ENCODE measurements at places on chromosomes 7 and 10. TPM values are rescaled to one million over a fixed set of nuclear protein-coding genes. Genes with fewer than 3 reads are reported as not detected.

Gene ZNF467
- polyA plus RNA-seq, result 0.15 TPM

Gene KCND2
- polyA plus RNA-seq, result 6.1 TPM

Gene SOSTDC1
- polyA plus RNA-seq, result 0.07 TPM

Gene CHST3
- polyA plus RNA-seq, result 8.1 TPM

Gene FOXI2
- polyA plus RNA-seq, result not detected

Gene COL26A1
- not detected for polyA plus RNA-seq

Gene FAM241B
- polyA plus RNA-seq, result 0.55 TPM

Gene EN2
- not detected for polyA plus RNA-seq

Gene RPS24
- 4,192 TPM for polyA plus RNA-seq

DNA sequence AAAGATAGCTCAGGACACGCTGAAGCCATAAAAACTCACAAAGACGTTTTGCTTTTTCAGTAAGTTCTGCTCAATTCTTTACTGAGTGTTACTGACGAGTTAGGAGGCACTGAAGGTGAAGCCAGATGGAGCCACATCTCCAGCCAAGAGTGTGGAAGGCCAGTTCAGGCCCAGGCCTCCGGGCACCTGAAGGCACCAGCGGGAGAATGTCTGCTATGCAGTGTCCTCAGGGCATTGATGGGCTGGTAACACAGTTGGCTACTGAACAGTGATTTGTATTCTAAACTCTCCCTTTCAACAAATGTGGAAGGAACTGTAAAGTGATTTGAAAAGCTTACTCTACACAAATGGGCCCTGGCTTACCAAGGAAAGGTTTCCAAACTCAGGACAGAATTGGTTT, 64.8 kb upstream of the SVIL start:
- DNase-seq, result no peak

DNA sequence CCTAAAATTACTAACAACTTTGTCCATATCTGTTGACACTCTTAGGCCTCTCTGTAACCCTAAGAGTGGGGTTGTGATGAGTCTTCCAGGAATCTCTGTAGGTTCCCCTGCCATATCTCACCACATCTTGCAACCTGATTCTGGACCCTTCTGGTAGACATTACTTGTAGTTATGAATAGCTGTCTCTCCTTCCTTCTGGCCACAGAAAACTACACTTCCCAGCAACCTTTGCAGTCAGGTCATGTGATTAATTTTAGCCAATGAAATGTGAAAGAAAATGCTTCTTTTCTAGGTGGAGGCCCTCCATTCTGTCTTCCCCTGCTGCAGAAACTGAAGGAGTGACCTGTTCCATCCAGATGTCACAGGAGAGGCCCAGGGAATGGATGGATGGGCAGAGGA, 147.6 kb upstream of the AOAH start:
- no peak for DNase-seq

GRCh38 chr7:128873234-128873633, 10.6 kb downstream of the ATP6V1F start:
- no peak for DNase-seq

DNA sequence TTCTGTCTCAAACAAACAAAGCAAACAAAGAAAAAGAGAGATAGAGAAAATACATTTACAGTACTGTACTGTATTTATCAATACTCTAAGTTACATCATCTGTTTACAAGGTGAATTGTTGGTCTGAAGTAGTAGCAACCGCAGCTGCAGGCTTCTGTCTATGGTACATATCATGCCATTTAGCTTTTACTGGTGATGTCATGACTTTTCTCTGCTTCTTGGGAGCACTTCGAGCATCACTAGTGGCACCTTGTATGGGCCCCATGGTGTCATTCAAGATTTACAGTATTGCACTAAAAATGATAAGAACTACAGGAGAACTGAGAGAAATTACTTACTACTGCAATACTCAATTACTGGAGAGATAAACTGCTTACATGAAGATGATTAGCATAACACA, 826.9 kb downstream of the CNTNAP2 start:
- DNase-seq, result no peak
